Muscle of back (tissue), 13 donors: ENCODE measurements at places on chromosomes 1 and 21. TPM values are rescaled to one million over a fixed set of nuclear protein-coding genes. Genes with fewer than 3 reads are reported as not detected.

DNA sequence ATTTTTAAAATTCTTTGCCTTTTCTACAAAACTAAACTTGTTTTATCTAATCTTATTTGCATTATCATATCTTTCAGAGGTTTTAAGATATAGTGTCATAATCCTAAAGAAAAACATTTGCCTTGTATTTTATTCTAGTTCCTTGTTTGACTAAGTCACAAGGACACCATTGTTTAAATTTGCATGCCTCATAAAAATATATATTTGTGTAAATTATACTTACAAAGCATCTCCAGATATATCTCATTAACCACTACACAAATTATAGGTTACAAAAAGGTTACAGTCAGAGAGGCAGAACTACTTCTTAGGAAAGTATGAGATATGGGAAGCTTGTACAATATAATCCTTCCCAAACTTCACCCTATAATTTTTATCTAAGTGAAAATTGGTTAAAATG is 4.2 kb upstream of the RGS13 start:
- no peak for DNase-seq

- no peak for DNase-seq
Measured at GRCh38 chr1:98034505-98034904, 113.7 kb upstream of the DPYD start.

DNA sequence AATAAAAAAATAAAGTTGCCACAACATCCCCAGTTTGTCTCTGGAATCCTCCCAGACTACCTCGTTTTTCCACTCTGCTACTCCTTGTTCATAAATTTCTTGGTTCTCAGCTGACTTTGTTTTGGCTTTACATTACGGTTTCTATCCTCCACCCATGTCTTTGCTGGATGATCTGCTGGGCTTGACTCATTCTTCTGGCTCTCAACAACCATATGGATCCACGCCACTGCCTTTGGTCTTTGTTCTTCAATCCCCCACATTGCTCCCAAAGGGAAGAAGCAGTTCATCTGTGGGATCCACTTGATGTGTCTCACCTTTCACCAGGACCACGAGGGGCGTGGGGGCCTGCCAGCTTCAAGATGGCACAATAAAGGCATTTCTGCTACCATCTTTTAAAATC is 67.1 kb upstream of the NBL1 start:
- DNase-seq, result peak; percentile 92

DNA sequence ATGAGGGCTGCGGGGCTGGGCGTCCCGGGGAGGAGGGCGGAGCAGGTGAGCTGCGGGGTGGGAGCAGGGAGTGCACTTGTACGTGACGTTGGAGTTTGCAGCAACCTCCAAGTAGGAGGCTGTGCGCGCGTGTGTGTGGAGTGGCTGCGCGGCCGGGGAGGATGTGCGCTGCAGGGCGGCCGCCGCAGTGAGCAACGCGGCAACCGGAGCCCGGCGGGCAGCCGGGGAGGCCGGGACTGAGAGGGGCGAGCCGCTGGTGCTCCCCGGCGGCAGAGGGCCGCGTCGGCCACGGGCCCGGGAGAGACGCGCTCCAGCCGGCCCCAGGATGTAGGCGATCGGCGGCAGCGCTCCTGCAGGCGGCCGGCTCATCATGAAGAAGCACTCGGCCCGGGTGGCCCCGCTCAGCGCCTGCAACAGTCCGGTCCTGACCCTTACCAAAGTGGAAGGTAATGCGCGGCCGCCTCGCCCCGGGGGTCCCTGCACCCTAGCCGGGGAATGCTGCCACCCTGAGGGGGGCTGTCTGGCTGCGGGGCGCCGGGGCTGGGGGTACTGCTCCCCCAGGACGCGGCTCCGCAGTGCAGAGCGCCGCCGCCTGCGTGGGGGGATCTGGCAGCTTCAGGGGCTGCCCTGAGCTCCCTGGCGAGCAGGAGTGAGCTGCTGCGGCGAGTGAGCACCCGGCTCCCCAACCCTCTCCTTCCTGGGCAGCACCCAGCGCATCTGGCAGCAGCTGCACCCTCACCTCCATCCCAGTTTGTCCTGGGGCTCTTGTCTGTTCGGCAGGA is 158.9 kb upstream of the COA6 start:
- DNase-seq, result peak; percentile 72

DNA sequence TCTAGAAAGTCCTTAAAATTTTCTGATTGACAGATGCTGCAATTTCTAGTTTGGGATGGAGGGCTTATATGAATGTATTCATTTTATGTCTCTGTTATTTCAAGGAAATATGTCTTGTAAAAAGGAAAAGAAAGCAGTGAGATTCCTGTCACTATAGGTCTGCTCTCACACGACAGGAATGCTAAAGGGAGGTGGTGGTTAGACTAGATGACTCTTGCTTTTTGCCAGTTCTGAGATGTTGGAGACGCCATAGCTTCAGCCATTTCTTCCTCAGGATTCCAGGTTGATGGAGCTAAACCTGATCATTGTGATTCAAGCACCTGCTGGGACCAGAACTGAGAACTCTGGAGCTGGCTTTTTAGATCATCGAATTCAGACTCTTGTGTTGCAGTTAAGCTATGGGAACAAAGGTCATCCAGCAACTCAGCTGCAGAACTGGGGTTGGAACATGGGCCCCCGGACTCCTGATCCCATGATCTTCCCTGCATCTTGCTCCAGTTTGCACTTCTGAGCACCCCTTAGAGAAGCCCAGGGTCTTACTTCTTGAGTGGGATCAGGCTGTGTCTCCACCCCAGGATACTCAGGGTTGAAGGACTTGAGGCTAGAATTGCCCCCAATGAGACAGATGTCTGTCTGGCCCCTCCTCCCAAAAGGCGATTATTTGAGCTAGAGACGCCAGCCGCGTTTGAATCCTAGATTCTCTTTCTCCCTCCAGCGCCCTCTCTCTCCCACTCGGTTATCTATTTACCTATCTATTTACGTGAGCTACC is 46.7 kb upstream of the FOXO6 start:
- DNase-seq, result no peak

- peak; percentile 86 for DNase-seq
Measured at GRCh38 chr1:61254634-61255357, 172.4 kb downstream of the NFIA start.

DRAXIN gene
- polyA plus RNA-seq, result 0.34 TPM

S100A14 gene
- 0.53 TPM for polyA plus RNA-seq

DNA sequence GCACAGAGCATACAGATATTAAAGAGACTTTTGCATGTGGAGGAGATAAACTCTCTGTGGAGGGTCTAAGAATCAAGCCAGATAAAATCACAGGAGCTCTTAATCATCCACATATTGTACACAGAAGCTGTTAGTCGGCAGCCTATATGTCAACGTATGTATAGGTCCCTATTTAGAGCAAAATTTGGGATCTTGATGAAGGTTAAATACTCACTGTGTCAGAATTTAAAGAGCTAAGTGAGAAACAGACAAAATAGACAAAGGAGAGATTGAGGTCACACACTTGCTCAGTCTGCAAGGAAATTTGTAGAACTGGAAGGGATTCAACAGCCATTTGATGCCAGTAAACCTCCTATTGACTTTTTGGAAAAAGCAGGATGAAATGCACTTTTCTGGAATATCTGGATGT is 4.1 kb upstream of the IRF2BP2 start:
- peak; percentile 69 for DNase-seq

INAVA gene
- polyA plus RNA-seq, result 2.2 TPM

LHX4 gene
- polyA plus RNA-seq, result 1.3 TPM

- DNase-seq, result no peak
Measured at GRCh38 chr1:241219449-241219848, 137.6 kb downstream of the RGS7 start.

SLC5A9 gene
- 0.95 TPM for polyA plus RNA-seq

S100A7A gene
- not detected for polyA plus RNA-seq

DNA sequence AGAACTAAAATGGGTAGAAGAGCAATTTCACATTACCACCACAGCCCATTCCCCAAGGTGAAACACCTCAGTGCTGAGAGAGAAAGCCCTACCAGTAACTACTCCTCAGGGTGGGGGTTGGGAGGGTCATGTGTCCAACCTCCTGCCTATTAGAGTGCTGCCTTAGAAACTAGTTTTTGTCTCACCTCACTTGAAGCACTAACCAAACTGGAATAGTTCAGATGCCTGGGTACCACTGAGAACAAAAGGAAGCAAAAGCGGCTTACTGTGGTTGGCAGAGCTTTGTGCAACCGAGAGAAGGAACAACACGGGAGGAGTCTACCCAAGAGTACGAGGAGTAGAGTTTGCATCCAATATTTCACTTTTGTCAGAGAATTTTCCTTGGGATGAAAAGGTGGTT is 1207.5 kb upstream of the ADGRL2 start:
- no peak for DNase-seq

- peak; percentile 19 for DNase-seq
Measured at GRCh38 chr1:87869567-87869966, 540.9 kb downstream of the LMO4 start.

- DNase-seq, result no peak
Measured at GRCh38 chr1:1087351-1088028, 13.4 kb upstream of the RNF223 start.

SPRR1A gene
- polyA plus RNA-seq, result not detected

GRCh38 chr1:206895325-206895724 is 1.9 kb upstream of the IL24 start:
- DNase-seq, result no peak

GRCh38 chr1:206708058-206708457 is 23.4 kb downstream of the MAPKAPK2 start:
- DNase-seq, result no peak

- DNase-seq, result no peak
Measured at GRCh38 chr1:172382406-172382805, 38.1 kb upstream of the C1orf105 start.

- no peak for DNase-seq
Measured at GRCh38 chr1:176854758-176855745, 309.5 kb downstream of the ASTN1 start.

DNA sequence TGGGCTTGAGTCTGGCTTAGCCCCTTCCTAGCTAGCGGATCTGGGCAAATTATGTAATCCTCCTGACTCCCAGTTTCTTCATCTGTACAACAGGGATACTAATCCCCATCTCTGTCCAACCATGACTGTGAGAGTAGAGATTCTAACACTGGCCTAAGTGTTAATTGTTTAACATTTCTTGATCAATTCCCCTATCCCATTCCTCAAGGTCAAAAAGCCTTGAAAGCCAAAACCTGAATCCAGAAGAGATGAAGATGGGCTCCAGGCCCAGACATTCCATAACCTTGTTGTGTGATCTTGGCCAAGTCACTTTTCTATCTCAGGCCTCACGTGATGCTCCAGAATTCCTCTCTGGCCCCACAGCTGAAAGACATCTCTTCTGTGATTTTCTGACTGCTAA is 18.8 kb upstream of the PHLDA3 start:
- no peak for DNase-seq

USP21 gene
- polyA plus RNA-seq, result 24.5 TPM

SORT1 gene
- 23.3 TPM for polyA plus RNA-seq

MIXL1 gene
- polyA plus RNA-seq, result 0.60 TPM

GRCh38 chr1:224528900-224529299 is 87.2 kb upstream of the CNIH3 start:
- DNase-seq, result peak; percentile 28

DNA sequence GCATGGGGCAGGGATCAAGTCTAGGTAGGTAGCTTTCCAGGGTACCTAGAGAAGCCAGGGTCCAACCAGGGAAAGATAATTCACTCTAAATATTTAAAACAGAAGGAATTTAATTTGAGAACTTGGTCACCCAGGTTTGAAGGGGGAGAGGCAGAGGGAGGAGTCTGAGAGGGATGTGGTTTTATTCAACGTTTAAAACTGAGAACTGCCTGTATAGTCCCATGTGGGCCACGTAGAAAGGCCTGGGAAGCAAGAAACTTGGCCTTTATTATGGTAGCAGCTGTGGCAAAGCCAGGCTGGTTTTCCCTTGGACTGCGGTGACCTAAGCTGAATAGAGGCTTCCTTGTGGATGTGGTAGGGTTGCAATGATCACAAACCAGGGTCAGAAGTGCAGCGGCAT is 42.0 kb upstream of the DUSP10 start:
- DNase-seq, result no peak

- peak; percentile 77 for DNase-seq
Measured at GRCh38 chr1:107135463-107135862, 5.4 kb upstream of the NTNG1 start.

OR6K3 gene
- not detected for polyA plus RNA-seq

- no peak for DNase-seq
Measured at GRCh38 chr1:31818206-31818605, 2.4 kb upstream of the SPOCD1 start.

- DNase-seq, result no peak
Measured at GRCh38 chr1:217105437-217105836, 382.2 kb upstream of the ESRRG start.

- no peak for DNase-seq
Measured at GRCh38 chr21:33071770-33072306, 1.9 kb downstream of the OLIG1 start.

DNA sequence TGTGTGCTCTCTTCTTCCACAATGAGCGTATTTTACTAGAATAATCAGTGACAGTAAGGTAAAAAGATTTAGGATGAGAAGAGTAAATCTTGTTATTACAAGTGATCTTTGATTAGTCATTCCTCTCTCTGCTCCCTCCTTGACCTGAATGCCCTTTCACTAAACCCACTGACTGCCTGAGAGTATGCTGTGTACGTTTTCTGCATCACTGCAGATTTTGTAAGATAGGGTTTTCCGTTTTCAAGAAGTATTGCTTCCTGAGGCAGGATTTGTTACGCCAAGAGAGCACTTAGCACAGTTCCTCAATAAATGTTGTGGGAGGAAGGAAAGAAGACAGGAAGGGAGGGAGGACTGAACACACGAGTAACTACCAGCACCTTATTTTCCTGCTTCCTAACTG is 7.7 kb upstream of the LAMB3 start:
- peak; percentile 23 for DNase-seq

ANGPTL3 gene
- 0.08 TPM for polyA plus RNA-seq

DNA sequence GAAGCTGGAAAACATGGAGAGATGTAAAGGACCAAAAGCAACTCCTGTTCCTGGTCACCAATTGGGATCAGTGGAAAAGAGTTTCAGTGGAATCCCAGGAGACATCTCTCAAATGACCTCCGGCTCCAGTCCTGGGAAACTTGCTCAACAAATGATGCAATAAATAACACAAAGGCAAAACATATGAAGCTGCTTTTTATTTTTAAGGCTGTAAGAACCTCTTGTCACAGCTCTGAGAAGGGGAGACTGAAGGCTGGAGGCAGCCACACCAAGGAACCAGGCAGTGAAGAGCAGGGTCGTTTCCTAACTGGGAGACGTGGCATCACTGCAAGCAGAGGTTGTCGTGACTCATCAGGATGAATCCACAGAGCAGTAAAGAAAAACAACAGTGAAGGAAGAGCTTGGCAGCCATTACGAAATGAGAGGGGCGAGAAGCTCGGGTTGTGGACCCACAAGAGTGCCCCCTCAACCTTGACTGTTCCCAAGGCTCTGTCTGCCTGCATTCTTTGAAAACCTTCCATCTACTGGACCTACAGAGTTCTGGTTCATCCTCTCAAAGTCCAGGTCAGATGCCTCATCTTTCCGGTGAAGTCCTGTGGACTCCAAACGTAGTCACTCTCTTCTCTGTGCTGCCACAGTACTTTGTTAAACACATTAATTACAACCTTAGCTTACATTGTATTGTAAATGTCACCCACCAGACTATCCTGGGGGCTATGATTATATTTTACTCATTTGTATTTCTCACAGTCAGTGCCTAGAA is 32.1 kb downstream of the JAK1 start:
- DNase-seq, result peak; percentile 37
